ENCODE measurements at places on chromosomes 3 and 15.

DNA sequence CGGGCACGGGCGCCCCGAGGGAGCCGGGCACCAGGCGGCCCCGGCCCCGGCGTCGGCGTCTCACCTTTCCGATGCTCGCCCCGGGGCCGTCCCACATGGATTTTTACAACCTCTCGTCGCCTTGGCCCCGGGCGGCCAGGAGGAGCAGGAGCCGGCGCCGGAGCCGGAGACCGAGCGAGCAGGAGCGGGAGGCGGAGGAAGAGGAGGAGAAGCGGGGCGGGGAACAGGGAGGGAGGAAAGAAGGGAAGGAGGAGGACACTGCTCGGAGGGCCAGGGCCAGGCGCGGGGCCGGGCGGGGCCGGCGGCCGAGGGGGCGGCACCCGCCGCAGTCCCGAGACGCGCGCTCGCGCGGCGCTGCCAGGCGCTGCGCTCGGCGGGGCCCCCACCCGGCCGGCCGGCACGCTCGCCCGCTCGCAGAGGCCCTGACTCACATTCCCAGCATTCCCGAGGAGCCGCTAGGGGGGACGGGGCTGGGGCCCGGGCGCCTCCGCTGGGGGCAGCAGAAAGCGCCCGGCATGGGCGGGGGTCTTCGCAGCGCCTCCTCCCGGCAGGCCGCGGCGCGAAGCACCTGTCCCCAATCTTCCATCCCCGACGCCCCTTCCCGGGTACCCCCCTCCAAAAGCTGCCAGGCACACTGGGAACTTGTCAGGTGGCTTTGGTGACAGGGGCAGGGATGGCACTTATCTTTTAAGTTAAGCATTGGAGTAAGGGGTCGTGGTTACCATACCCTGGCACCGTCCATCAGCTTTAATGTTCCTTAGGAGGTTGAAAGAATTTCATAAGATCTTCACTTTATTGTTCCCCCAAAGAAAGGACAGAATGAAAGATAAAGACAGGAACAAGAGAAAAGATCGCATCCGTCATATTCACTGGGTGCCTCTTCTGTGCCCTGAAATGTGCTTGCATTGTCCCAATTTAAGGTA is at the start of gene ERC2:
Gene ERC2, minus strand, starts transcription at position 284 of the 923 bp plus-strand sequence.
- DNase-seq: no peak

- peak; percentile 70 for DNase-seq
Observed at GRCh38 chr3:114308830-114309229, 15.0 kb downstream of the TIGIT start.

DNA sequence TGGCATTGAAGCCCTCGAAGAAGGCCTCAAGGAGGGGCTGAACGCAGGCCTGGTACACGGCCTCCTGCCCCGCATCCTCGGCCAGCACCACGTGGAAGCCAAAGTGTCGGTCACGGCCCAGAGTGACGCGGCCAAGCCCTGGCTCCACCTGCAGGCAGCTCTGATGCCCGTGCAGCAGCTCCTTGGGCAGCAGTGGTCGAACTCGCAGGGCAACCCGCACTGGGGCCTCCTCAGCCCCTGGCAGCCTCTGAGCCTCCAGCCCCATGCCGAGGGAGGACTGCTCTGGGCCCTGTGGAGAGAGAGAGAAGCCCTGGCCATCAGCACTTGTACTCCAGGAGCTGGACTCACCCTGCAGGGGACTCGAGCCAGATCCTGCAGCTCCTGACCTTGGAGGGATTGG is 2.6 kb downstream of the KIF7 start:
- DNase-seq: no peak

- DNase-seq: peak; percentile 6
Observed at GRCh38 chr15:55588070-55588814, at the start of gene PYGO1. Gene PYGO1 (minus strand): TSS chr15:55588345. CDS start chr15:55587883, 462 bp downstream.

- no peak for DNase-seq
Observed at GRCh38 chr15:51840692-51841091, 11.2 kb downstream of the TMOD3 start.

DNA sequence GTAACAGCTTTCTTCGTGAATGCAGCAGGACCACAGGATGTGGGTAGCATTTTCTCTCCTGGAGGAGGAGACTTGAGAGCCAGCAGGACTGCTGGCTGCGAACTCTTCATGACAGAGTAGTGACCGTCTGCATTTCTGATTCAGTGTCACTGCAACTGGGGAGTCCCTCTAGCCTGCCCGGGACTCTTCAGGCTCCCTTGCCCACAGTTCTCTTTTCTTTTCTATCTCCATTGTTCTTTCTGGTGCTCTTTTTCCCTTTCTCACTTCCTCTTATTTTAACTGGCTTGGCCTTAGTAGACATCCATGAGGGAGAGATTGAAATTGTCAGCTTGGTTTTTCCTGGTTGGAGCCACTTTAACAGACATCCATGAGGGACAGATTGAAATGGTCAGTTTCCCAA is 49.9 kb upstream of the P2RY1 start:
- DNase-seq: no peak

- DNase-seq: no peak
Observed at GRCh38 chr3:171157286-171157685, 130.8 kb upstream of the SLC2A2 start.

DNA sequence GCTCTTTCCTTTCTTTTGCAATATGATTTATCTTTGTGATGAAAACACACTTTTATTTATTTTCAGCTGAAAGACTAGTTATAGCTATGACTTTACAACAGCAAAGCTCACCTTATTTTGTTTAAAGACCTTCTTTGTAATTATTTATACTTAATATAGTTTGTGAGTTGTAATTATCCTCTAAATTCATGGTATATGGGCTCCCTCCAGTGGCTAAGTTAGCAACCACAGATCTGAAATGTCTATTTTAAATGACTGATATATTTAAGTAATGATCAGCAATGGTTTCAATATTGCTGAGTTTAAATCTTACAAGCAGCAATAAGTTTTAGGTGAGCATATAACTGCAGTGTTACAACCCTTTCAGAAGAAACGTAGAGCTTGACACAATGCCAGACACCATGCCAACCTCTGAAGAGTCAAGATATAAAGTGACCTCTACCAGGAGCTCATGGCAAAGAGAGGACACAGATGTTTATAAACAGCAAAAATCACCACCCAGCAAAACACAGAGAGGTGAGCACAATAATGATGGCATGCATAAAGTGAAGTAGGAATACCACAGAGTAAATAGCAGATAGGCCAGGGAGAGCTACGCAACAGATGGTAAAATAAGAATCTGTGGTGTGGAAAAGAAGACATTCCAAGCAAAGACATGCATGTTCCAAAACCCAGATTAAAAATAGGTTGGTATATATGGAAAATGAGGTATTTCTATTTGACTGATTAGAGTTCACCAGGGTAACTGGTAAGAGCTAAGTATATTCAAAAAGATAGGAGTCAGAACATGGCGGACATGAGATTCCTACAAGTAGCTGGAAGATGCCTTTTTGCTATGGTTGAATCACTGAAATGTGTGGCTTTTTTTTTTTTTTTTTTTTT is 143.7 kb upstream of the ZNF385D start:
- DNase-seq: no peak

- DNase-seq: no peak
Observed at GRCh38 chr3:10408680-10409079, 87.8 kb upstream of the SEC13 start.

DNA sequence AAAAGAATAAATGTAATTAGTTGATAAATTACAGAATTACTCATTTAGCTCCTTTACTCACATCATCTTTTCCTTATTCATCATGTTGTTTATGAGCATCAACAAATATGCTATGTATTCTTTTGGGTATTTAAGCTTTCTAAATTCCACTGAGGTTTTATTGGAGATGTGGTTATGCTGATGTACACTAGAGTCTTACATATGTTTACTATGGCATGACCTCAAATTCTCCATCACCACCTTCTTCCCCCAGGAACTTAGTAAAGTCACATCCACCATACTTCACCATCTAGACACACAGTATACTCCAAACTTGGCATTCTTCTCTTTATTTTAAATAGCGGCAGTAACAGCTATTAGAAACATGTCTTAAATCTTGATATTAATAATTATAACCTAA is 74.1 kb upstream of the MELTF start:
- no peak for DNase-seq

DNA sequence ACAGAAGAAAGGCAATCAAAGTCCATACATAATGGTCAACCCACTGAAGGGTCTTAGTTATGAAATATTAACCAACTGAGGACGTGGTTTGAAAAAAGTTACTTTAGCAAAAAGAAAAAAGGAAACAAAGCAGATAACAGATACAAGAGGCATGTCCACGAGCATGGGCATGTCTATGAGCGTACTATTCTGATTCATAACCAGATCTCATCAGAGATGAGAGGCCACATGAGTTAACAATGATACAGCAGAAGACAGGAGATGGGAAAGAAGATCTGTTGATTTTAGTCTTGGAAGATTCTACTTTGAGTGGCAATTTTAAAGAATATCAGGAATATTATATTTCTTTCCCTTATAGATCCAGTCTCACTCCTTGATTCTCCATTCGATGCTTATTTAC is 262.9 kb upstream of the SLITRK3 start:
- no peak for DNase-seq

DNA sequence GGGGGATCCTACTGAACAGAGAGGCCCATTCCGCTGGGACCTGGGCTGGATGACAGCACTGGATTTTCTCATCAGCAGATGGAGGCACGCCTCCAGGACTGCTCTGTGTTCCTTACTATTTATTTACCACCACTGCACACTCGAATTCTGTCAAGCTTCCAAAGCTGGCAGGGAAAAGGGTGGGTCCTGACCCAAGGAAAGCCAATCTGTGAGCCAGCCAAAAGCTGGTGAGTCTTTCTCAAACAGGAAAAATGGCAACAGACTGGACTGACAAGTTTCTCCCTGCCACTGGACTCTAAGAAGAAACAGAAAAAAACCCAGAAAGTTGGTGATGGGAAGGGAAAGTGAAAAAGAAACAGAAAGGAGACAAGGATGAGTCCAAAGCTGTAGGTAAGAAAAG is 37.8 kb downstream of the CD47 start:
- no peak for DNase-seq

DNA sequence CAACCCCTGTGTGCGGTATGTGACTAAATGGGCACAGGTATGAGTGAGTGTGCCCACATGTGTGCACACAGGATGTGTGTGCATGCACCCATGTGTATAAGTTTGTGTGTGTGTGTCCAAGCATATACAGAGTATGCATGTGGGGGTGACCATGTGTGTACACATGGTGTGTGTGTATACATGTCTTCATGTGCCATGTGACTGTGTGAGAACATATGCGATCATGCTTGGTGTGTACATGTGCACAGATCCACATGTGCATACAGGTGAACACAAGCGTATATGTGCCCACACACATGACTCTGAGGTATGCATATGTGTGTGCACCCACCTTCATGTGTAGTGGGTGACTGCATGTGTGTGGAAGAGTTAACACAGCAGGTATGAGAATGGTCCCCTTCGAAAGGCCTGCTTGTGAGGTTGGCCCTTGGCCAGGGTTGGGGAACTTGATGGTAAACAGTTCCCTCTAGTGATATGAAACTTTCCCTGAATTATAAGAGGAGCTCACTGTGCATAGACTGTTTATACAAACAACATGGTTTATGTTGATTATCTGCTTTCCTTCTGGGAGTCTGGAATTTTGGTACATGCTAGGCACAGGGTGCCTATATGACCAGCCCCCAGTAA is 10.3 kb downstream of the PFKFB4 start:
- DNase-seq: no peak

DNA sequence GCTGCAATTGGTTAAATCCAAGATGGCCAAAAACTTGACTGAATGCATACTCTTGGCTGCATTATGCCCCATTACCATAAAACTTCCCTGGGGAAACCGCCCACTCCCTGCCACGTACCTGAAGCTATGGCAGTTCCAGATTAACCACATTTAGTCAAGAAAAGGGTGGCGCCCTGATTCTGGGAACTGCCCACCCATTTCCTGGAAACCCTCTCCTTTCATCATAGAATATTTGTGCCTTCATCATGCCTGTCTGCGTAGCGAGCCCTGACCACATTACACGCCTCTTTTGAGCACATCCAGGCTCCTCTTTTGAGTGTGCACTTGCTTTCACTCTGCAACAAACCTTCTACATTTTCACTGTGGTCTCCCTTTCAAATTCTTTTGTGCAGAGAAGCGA is 5.2 kb downstream of the LINS1 start:
- DNase-seq: peak; percentile 93

DNA sequence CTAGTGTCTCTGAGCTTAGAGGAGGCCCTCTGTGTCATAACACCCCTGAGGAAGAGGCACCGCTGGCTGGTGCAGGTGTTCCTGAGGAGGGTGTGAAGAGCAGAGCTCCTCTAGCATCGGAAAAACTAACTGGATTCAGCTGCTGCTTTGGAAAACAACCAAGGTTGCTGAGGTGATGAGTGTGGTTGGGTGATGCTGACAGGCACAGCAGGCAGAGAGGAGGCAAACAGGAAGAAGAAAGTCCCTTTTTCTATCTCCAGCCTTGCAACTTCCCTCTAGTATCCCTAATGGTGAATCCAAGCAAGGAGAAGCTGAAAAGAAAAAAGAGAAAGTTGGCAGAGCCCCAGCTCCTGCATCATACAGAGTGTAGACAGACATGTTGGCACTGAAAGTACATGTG is 3.8 kb upstream of the OR4F15 start:
- no peak for DNase-seq

DNA sequence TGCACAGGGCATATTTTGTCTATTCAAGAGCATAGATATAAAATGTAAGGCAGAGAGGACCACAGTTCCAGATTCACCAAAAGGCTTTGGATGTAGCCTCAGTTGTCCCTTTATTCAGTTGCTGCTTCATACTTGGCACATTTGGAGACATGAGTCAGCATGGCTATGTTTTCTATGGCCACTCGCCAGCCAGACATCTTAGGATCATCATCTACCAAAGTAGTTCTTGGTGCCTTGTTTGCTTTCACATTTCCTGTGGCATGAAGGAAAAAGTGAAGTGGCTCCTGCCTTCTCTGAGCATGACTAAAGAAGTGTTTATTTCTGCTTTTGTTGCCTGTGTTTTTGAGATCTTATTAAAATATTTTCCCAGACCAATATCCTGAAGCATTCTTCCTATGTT is 7.2 kb downstream of the SUSD5 start:
- DNase-seq: no peak

GRCh38 chr15:98727115-98728040 is 79.0 kb downstream of the IGF1R start:
- no peak for DNase-seq
